GDM1 (cell line): ENCODE measurements at places on chromosomes 2 and 18.

GRCh38 chr2:224271617-224272236, 130.2 kb downstream of the FAM124B start:
- no peak for DNase-seq

- no peak for DNase-seq
Observed at GRCh38 chr2:105396254-105397024, 2.4 kb downstream of the FHL2 start.

DNA sequence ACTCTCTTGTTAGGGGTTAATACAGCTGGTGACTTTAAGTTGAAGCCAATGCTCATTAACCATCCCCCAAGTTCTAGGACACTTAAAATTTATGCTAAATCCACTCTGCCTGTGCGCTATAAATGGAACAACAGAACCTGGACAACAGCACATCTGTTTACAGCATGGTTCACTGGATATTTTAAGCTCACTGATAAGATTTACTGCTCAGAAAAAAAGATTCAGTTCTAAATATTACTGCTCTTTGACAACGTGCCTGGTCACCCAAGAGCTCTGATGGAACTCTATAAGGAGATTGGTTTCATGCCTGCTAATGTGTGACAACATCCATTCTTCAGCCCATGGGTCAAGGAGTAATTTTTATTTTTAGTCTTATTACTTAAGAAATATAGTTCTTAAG, 27.5 kb downstream of the RNF103 start:
- no peak for DNase-seq

- no peak for DNase-seq
Observed at GRCh38 chr2:19790291-19790690, 111.5 kb downstream of the TTC32 start.

GRCh38 chr2:189379731-189380261, 61.5 kb upstream of the WDR75 start:
- DNase-seq: no peak

GRCh38 chr18:36415625-36416024, 118.1 kb downstream of the FHOD3 start:
- DNase-seq: no peak

DNA sequence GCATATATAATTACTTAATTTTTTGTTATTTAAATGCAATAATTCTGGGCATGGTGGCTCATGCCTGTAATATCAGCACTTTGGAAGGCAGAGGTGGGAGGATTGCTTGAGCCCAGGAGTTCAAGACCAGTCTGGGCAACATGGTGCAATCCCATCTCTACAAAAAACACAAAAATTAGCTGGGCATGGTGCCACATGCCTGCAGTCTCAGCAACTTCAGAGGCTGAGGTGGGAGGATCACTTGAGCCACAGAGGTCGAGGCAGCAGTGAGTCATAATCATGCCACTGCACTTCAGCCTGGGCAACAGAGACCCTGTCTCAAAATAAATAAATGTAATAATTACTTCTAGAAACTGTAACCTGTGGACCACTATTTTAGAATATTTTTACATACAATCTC, 21.5 kb upstream of the TMEM87B start:
- DNase-seq: no peak

DNA sequence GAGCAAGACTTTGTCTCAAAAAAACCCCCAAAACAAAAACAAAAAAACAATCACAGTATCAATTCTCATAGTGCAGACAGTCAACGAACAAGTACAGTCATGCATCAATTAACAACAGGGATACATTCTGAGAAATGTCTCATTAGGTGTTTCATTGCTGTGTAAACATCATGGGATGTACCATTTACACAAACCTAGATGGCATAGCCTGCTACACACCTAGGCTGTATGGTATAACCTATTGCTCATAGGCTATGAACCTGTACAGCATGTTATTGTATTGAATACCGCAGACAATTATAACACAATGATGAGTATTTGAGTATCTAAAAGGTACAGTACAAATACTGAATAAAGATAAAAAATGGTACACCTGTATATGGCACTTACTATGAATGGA, 67.8 kb upstream of the LMAN1 start:
- no peak for DNase-seq

GRCh38 chr2:12155303-12156051, 409.0 kb downstream of the LPIN1 start:
- DNase-seq: no peak

GRCh38 chr18:76480913-76481312, 14.1 kb downstream of the ZNF516 start:
- DNase-seq: no peak

DNA sequence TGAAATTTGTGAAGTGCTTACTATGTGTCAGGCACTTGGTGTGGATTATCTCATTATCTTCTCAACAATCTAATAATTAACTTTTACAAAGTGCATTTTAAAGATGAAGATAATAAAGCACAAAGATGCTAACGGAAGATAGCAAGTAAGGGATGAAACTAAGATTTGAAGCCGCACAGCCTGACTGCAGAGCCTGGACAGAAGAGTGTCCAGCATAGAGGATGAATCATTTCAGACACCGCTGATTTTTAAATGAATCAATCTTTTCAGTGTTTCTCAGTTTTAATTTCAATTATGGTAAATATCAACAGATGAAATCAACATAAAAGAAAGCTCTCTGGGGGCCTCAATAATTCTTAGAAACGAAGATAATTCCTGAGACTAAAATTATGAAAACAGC, 24.5 kb upstream of the STAM2 start:
- DNase-seq: no peak

- DNase-seq: no peak
Observed at GRCh38 chr18:21593540-21594257, 6.8 kb downstream of the ESCO1 start.

DNA sequence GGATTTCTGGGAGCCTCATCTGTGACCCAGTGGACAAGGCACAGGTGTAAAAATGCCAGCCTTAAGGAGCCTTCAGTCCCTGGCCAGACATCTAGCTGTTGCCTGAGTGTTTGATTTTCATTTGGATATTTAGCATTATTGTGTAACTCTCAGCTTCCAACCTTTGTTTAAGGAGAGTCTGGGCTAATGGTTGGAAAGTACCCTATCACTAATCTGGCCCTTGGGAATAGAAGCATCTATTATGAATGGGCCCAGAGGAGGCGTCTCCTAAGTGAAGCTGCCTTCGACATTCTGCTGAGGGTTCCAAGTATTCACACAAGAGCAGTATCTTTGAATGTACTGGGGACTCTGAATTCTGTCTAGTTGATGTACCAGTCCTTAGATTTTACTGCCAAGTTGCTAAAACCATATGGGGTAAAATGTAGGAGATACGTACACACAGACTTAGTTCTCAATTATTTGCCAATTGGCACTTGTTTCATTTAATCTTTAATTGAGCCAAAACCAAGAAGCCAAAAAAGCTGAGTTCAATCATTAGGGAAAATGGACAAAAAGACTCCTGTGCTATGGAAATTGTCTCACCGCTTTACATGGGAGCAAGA, 7.2 kb upstream of the ANKRD29 start:
- DNase-seq: no peak

- DNase-seq: no peak
Observed at GRCh38 chr2:24616616-24617015, 125.6 kb downstream of the NCOA1 start.

DNA sequence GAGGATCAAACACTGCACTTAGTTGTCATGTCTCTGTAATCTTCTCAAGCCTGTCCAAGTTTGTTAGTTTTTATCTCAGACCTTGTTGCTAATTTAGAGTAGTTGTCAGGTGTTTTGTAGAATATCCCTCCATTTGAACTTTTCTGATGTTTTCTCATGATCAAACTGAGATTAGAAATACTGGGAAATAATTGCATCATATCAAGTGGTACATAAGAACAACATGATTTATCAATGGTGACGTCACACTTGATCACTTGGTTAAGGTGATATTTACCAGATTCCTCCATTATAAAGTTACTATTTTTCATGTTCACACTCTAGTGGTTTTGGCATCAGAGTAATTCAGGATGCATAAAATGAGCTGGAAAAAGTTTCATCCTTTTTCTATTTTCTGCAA, 1182.4 kb upstream of the ZEB2 start:
- DNase-seq: no peak

DNA sequence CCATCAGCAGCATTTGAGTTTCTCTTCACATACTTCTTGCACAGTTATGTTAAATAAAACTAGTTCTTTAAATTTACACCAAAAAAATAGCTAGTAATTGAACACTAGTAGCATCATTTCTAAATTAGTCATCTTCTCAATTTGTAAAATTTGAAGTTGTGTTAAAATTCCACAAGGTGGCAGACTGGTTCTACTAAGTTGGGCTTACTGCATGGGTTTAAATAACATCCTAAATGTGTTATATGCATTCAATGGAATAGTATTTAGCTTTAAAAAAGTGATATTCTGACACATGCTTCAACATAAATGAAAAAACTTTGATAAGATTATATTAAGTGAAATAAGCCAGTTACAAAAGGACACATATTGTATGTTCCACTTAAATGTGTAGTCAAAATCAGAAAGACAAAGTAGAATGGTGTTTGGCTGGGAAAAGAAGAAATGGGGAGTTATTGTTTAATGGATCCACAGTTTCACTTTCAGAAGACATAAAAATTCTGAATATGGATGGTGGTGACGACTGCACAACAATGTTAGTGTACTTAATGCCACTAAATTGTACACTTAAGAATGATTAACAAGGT, 28.7 kb upstream of the RPRD1A start:
- peak; percentile 6 for DNase-seq

GRCh38 chr2:134457765-134458472, 204.0 kb downstream of the MGAT5 start:
- no peak for DNase-seq
